Kidney (tissue), 22 donors: ENCODE measurements at places on chromosomes 7 and 10.

GRCh38 chr10:88042160-88043100, 179.0 kb downstream of the PTEN start:
- DNase-seq = peak; percentile 59

DNA sequence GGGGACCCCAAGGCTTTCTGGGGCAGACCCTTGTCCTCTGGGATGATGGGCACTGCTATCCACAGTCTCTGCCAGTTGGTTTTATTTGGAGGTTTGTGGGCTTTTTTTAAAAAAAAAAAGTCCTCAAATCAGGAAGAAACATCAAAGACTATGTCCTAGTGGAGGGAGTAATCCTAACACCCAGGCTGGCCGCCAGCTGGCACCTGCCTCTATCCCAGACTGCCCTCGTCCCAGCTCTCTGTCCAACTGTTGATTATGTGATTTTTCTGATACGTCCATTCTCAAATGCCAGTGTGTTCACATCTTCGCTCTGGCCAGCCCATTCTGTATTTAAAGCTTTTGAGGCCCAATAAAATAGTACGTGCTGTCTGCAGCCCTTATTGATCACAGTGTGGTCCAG, 61.0 kb upstream of the LRRC4 start:
- DNase-seq = no peak

DNA sequence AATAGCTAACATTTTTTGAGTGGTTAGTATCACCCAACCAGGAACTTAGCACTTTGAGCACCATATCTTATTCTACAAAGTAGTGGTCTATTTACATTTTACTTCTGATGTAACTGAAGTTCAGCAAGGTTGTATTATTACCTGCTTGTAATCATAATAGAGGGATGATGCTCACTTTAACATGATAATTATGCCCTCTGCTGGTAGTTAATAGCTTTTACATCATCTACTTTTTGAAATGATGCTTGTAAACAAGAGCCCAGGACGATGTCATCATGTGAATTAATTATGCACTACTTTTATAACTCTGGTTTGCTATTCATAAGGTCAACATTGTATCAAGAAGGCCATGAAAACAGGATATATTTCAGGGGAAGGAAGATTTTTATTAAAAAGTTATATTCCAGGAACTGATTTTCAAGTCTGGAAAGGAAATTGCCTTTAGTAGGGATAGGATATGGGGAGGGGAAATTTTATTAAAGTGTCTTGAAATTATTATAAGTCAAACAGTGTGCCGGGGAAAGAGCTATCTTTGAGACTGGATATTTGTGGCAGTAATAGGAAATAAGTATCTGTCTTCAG, 80.3 kb upstream of the SCIN start:
- DNase-seq = peak; percentile 25

GRCh38 chr7:3265388-3265787, 35.7 kb upstream of the SDK1 start:
- DNase-seq = no peak

DNA sequence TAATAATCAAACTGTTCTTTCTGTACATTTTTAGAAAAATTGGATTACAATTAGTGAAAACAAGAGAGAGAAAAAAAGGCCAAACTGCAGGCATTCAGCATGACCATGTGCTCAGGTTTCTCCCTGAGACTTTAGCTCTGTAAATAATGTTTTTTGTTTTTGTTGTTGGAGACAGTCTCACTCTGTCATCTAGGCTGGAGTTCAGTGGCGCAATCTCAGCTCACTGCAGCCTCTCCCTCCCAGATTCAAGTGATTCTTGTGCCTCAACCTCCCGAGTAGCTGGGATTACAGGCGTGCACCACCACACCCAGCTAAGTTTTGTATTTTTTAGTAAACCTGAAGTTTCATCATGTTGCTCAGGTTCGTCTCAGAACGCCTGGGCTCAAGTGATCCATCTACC, 23.0 kb downstream of the BZW2 start:
- DNase-seq = no peak
